ENCODE measurements at places on chromosomes 5 and 9.

- no peaks in the 10 kb centered on the region for H3K4me1 ChIP-seq
- H3K4me3 ChIP-seq, result no peak overlapping the region
- DNase-seq, result no peak
- no peaks in the 10 kb centered on the region for H3K27me3 ChIP-seq
- H3K36me3 ChIP-seq, result no peaks in the 10 kb centered on the region
Observed at GRCh38 chr9:82031538-82032280, 43.1 kb downstream of the SPATA31D1 start.

DNA sequence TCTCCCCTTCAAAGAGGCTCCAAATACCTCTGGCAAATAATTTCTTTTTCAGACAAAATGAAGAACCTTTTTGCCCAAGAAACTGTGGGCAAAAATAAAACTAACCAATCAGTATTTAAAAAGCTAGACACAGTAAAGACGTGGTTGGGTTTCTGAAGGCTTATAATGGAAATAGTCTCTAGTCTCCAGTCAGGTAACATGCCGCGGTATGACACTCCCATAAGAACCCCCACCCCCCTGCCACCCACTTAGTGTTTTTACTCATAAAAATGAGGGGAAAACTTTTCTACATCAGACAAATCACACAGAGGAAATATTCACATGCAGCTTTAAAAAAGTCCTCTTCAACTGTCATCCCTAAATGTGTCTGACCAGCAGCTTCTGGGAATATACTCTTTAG lies 105.3 kb downstream of the THBS4 start:
- peaks cover 37% of the 10 kb centered on the region for H3K36me3 ChIP-seq
- no peaks in the 10 kb centered on the region for H3K4me1 ChIP-seq
- H3K4me3 ChIP-seq, result no peak overlapping the region
- DNase-seq, result no peak

DNA sequence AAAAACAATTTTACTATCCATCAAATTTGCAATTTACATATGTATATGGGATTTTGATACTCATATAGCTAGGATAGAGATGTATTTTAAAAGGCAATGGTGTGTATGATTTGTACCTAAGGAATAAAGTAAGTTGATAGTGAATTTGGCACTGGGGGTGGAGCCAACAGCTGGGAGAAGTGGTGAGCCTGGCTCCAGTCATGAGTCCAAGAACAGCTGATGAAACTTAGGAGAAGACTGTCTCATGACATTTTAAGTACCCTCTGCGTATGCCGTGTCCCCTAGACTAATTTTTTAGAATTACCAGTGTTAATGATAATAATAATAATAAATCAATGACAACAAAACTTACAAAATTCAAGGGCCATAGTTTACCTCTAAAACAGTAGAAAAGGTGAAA lies 181.4 kb downstream of the ADCY2 start:
- no peak overlapping the region for H3K4me3 ChIP-seq
- DNase-seq, result no peak
- H3K4me1 ChIP-seq, result no peaks in the 10 kb centered on the region
- H3K27me3 ChIP-seq, result no peaks in the 10 kb centered on the region

GRCh38 chr5:131276072-131276471 lies 12.2 kb downstream of the CDC42SE2 start:
- peaks cover 30% of the 10 kb centered on the region for H3K4me1 ChIP-seq
- H3K27me3 ChIP-seq, result no peaks in the 10 kb centered on the region
- no peaks in the 10 kb centered on the region for H3K36me3 ChIP-seq
- no peak overlapping the region for H3K27ac ChIP-seq

- DNase-seq, result no peak
- H3K4me1 ChIP-seq, result no peaks in the 10 kb centered on the region
- no peak overlapping the region for H3K4me3 ChIP-seq
- no peak overlapping the region for H3K27ac ChIP-seq
- no peaks in the 10 kb centered on the region for H3K27me3 ChIP-seq
Observed at GRCh38 chr9:130672466-130672865, 8.1 kb downstream of the PRDM12 start.
